ENCODE measurements at places on chromosomes 12 and 14. TPM values are rescaled to one million over a fixed set of nuclear protein-coding genes. Genes with fewer than 3 reads are reported as not detected.
A peak's percentile ranks its signal among the peaks of the same experiment; 100 is the strongest.

DNA sequence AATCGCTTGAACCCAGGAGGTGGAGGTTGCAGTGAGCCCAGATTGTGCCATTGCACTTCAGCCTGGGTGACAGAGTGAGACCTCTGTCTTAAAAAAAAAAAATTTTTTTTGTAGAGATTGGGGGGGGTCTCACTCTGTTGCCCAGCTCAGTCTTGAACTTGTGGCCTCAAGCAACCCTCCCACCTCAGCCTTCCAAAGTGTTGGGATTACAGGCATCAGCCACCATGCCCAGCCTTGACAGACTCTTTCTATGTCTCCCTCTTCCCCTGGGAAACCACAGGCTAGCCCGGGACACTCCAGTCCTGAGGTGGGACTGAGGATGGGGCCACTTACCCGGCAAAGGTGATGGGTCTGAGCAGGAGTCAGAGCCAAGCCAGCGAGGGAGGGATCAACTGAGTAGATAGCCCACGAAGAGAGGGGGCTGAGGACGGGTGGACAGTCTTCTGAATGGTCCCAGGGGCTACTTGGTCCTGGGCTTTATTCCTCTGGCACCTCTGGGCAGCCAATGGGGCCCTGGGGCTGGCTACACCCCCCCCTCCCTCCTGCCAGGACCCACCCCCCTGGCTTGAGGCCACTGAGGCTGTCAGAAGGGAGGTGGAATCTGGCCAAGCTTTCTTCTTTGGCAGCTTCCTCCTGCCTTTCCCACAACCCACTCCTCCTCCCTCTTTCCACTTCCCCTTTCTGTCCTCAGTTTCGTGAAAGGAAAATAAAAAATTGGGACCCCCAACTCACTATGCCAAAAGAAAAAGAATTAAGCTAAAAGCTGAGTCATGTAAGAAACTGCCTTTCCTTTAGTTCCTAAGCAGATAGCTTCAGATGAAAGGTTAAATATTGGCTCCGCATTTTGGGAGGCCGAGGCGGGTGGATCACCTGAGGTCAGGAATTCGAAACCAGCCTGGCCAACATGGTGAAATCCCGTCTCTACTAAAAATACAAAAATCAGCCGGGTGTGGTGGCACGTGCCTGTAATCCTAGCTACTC, at the start of gene SDS:
TSS of gene SDS (minus strand) at position 453 of the 981 bp plus-strand sequence. CDS start 4,179 bp downstream, outside the sequence.
- peak; percentile 51 for DNase-seq

DNA sequence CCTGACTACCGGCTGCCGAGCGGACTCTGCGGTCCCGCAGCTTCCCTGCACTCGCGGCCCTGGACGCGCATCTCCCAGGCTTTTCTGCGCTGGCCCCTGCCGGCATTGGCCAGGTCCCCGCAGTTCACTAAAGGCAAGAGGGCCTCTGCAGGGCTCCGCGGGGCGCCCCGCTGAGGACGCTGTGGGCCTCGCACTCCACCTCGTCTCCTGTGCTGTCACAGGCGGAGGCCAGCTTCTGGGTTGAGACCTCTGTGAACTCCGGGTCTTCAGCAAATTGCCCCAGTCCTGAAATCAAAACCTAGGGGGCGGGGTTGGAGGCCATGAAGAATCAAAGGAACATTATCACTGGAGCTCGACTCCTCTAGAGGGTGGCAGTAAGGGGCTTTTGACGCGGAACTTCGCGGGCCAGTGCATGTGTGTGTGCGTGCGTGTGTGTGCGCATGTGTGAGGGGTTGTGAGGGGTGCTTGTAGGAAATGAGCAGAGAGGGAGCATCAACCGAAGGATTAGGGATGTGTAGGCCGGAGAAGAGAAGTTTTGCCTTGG, 68.5 kb upstream of the CAPRIN2 start:
- peak; percentile 20 for DNase-seq

GRCh38 chr12:108735855-108736254, 4.5 kb upstream of the CORO1C start:
- no peak for DNase-seq

TOMM20L gene
- not detected for total RNA-seq

CCDC38 gene
- total RNA-seq, result not detected

RNASE1 gene
- total RNA-seq, result 609 TPM
